Pons (tissue), 1 donor: ENCODE measurements at places on chromosomes 4 and X.
A peak's percentile ranks its signal among the peaks of the same experiment; 100 is the strongest.

DNA sequence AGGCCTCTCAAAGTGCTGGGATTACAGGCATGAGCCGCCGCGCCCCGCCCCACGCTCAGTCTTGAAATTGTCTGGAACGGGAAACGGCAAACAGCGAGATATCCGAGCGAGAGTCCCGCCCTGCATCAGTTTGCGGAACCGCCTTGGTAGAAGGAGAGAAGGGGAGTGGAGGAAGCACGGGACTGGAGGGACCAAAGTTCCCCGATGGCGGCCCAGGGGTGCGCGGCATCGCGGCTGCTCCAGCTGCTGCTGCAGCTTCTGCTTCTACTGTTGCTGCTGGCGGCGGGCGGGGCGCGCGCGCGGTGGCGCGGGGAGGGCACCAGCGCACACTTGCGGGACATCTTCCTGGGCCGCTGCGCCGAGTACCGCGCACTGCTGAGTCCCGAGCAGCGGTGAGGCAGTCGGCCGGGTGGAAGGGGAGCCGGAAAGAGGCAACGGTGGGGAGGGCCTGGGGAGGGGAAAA lies at the start of gene BST1:
TSS of gene BST1 (plus strand) at position 125 of the 463 bp plus-strand sequence. CDS start at position 205, 80 bp downstream.
- no peak for DNase-seq

- DNase-seq: no peak
These were observed 709.1 kb downstream of the FAT4 start for GRCh38 chr4:126023896-126024295.

DNA sequence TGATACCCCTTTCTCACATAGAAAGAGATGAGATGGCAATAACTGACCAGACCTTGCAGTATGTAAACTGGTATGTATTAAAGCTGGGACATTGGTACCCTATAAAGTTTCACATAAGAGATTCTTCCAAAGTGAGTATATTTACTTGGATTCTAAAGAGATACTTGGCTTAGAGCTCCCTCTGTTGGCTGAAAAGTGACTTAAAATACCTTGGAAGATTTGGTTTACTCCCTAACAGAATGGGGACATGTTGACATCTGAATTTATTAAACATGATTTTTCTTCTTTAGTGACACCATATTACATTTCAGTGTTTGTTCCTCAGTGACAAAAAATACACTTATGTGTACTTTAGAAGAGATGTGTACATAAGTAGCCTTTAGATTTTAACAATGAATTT lies 47.9 kb upstream of the RGN start:
- peak; percentile 87 for DNase-seq

DNA sequence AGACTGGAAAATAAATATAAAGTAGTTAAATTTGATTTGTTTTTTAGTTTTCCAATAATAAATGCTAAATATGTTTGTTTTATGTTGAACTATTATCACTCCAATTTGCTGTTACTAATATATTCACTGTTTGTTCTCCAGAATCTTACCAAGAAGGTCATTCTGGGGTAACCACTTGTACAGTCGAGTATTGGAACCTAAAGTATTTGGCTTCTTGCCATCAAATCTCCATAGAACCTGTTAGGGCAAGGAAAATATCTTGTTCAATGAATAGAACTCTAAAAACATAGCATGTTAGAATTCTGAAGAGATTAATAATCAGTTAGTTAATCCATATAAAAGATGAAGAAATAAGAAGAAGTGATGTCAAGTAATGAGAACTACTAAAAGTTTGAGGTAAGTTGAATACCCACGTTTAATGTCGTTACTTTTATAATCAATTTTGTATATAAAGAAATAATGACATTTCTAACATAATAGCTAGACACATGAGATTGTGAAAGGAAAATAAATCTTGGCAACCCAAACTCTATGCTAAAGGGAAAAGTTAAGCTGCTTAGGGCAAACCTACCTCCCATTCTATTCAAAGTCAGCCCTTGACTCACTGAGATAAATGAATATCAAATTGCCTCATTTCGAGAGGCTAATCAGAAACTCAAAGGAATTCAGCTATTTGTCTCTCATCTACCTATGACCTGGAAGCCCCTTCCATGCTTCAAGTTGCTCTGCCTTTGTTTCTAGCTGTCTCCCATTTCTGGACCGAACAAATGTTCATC lies 15.3 kb downstream of the UGT2B15 start:
- DNase-seq: no peak

DNA sequence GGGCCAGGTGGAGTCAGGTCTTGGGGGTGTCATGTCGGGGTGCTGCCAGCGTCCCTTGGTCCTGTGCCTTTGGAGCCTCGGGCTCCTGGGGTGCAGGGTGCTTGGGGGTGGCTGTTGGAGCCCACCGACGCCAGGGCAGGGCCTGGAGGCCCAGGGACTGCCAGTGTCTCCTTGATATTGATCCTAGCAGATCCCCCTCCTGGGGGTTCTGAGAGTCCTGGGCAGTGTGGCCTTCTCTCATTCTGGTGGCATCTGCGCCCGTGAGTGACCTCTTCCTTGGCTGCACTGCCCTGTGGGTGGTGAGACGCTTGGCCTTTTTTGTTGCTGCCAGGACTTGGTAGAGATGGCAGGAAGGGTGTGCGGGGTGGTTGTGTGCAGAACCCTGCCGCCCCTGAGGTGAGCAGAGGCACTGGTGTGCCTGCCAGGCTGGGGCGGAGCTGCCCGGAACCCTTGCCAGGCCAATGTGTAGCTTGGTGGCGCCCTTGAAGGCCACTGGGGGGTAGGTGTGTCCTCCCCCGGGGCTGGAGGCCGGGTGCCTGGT lies 7.0 kb downstream of the NAT8L start:
- DNase-seq: no peak

DNA sequence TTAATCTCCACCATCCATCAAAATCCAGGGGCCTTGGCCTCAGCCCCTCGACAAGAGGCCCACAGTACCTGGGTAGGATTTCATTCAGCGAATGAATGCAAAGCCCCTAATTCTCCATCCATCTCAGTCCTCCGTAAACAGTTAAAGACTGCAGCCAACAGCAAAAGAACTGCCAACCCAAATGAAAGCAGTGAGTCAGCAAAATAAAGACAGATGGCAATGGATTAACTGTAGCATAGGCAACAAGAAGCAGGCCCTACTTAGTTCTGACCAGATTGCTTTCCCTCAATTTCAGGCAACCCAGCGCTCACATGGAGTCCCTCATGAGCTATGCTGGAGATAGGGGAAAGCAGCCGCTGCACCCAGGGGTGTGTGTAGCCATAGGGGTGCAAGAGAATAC lies 21.4 kb downstream of the PLAC1 start:
- DNase-seq: no peak
